ENCODE measurements at places on chromosomes 2 and 18.

- no peak for DNase-seq
These were observed 27.2 kb upstream of the NFE2L2 start for GRCh38 chr2:177291701-177292100.

- DNase-seq, result peak; percentile 78
These were observed 577 bp downstream of the EHBP1 start for GRCh38 chr2:62705859-62706720.

DNA sequence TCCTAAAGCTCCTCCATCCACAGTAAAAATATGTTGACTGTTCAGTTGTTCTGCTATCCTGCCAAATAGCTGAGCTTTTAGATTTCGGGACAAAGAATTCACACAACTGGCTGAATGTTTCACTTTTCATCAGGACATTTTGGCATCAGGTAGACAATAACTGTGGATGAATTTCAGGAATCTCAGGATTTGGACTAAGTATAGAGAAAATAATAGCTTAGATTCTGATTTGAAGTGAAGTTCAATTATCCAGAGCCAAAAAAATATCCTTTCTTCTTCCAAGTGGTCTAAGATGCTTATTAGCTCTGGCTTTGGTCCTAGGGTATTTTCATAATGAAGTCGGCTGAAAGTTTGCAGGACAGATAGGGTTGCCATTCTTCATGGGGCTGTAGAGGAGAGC is 16.1 kb downstream of the KCNE4 start:
- DNase-seq, result no peak

DNA sequence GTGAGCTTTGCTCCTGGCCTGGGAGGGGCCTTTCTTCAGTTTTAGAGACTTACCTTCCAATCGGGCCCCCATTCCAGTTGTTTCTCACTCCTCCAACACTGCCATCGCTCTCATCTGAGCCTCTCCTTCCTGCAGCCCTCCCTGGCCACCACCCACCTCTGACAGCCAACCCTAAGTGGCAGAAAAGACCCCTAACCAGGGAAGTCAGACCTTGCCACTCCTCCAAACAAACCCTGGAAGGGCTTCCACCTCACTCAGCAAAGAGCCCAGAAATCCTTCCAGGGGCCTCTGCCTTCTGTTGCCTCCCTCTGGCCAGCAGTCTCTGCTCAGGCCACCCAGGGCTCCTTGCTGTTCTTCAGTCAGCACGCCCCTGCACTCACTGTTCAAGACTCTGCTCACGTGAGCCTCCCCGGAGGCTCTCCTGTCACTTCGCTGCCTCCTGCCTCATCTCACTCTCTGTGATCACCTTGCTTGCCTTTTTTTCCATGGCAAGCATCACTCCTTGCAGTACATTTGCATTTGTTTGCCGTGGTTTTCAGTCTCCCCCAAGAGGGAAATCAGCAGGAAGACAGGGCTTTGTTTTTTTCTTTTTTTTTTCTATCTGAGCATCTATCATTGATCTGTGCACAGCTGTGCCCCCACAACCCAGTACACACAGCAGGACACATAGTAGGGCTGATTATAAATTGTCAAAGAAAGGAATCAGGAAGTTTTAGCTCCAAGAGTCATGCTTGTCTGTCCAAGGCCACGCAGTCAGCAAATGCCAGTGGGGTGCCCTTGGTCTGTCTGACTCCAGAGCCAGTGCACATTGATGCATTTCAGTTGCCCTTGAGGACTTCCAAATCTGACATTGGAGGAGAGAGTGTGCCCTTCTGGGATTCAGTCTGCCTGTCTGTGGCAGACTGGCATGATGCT is 83.9 kb downstream of the INHBB start:
- no peak for DNase-seq

DNA sequence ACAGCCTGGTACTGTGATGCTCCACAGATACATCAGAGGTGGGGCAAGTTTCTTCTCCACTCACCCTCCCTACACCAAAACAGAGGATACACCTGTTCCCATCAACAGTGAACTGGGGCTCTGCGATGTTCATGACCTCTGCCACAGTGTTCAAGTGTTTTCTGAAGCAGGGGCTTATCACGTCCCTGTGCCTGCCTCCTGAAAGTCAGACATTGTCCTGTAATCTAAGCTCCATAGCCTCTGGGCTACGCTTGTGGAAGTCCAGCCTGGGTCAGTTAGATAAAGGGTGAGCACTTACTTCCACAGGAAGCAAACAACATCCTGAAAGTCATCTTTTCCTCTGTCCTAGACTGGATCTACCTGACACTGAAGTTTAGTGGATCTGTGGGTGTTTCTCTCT is 20.2 kb upstream of the MRO start:
- DNase-seq, result no peak

DNA sequence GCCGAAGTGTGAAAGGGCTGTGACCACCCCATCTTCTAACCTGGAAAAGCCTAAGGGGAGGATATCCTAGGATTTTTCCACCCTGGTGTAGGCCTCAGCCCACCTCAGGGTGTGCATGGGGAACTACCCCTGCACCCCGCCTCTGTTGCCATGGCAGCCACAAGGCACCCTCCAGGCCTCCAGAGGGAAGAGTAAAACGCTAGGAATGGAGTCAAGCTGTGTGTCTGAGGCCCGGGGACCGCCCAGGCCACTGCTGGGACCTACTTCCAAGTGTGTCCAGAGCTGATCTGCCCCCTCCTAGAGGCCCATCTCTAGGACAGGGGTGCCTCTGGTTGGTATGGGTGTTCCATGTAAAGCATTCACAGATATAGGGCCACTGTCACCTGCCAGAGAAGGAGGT is 86.7 kb downstream of the PLB1 start:
- DNase-seq, result no peak

GRCh38 chr2:27118525-27119329 is at the start of gene CGREF1:
CGREF1 (minus strand) TSS chr2:27119128; CDS start chr2:27104366, 14,762 bp downstream.
- peak; percentile 58 for DNase-seq

GRCh38 chr2:234102112-234102511 is 51.6 kb downstream of the SPP2 start:
- no peak for DNase-seq

GRCh38 chr2:163401481-163401880 is 334.3 kb downstream of the FIGN start:
- DNase-seq, result peak; percentile 18

- no peak for DNase-seq
These were observed 473.0 kb downstream of the SOX11 start for GRCh38 chr2:6164986-6165747.

GRCh38 chr2:3420076-3420768 is 40.7 kb downstream of the TRAPPC12 start:
- DNase-seq, result no peak

GRCh38 chr2:41320491-41320890 is 727.3 kb upstream of the PKDCC start:
- DNase-seq, result no peak

DNA sequence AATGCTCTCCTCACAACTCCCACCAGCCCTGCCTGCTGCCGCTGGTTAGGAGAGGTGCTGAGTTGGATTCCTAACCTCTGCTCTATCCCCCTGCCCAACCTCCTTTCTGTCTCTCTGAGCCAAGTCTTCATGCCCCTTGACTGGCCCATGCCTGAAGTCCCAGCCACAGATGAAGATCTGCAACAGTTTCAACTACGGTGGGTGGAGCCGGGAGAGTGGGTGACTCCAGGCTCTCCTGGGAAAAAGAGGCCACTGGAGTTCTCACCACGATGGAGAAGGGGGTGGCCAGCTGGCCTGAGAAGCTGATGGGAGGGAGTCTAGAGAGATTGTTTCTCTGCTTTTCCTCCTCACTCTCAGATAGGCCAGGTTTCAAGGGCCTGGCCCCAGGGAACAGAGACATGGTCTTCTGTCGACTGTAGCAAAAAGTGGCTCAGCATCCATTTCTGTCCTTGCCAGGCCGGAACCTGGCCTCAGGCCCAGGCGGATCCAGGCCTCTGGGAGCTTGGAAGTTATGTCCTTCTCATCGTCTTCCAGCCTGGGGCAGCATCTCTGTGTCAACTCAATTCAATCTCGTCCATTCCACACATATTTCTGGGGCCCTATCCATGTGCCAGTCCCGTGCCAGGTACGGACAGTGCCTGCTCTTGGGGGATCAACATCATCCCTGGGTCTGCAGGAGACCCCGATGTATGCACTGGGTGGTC is 75.3 kb downstream of the INHBB start:
- DNase-seq, result no peak

DNA sequence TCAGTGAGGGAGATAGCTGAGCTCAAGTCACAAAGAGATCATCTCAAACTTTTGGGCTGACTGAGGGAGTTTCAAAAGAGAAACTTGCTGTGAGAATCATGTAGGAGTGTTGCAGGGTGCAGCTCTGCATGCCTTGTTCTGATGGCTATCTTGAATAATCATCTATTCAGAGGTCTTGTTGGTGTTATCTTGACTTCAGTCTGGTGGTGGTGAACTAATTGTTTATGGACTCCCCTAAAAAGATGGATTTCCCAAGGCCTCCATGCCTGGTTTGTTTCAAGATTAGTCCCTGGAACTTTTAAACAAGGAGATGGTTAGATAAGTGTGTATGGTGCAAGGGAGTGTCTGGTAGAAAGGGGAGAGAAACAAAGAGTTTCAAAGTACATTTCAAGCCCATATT is 29.8 kb downstream of the SLC39A6 start:
- DNase-seq, result no peak

DNA sequence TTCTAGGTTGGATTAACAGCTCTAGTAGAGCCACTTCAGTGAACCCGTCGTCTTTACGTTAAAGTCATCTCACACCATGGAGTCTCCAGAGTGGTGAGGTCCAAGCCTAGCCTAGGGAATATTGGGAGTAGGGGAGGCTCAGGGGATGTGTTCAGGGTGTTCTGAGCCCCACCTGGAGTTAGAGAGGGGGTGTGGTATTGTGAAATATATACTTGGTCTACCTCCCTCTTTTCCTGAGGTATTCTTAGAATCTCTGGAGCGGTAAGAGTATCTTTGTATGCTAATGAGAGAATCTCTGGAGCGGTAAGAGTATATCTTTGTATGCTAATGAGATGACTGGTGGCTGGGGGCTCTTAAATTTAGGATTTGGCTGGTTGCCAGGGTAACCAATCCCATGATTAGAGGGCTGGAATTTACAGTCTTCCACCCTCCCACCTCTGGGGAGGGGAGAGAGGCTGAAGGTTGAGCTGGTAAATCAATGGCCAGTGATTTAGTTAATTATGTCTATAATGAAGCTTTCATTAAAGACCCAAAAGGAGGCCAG is 69.5 kb downstream of the INPP4A start:
- no peak for DNase-seq

- peak; percentile 49 for DNase-seq
These were observed 8.8 kb upstream of the SNED1 start for GRCh38 chr2:240989451-240990265.

- no peak for DNase-seq
These were observed 22.1 kb downstream of the RAB3GAP1 start for GRCh38 chr2:135074216-135074615.

- no peak for DNase-seq
These were observed 5.9 kb upstream of the TRABD2A start for GRCh38 chr2:84886791-84887190.

DNA sequence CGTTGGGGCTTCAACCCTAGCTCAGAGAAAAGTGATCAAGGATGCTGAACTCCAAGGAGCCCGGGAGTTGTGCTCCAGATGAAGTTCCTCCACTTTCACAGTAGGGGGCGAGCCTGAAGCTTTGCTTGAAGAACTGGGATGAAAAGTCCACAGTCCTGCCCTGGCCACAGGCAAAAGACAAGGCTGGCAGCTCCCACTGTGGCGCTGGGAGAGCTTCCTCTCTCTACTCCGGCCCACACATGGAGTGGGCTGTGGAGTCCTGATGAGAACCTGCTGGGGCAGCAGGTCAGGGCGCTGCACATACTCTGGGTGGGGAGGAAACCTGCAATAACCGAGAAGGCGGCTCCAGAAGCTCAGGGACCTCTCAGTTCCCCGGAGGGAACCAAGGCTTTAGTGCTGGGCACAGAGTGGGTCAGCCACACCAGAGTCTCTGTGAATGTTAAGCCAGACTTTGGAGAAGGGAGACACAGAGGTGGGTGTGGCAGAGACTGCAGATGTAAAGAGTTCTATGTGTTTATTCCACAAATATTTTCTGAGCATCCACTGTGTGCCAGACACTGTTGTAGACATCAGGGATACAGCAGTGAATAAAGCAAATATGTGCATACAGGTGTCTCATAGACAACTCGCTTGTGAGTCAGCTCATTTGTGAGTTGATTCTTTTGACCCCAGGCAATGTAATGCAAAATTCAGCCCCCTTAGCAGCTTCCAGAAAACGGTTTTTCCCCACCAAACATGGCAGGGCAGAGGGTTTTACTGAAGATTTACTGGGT is 48.0 kb upstream of the MRPL33 start:
- DNase-seq, result peak; percentile 91

DNA sequence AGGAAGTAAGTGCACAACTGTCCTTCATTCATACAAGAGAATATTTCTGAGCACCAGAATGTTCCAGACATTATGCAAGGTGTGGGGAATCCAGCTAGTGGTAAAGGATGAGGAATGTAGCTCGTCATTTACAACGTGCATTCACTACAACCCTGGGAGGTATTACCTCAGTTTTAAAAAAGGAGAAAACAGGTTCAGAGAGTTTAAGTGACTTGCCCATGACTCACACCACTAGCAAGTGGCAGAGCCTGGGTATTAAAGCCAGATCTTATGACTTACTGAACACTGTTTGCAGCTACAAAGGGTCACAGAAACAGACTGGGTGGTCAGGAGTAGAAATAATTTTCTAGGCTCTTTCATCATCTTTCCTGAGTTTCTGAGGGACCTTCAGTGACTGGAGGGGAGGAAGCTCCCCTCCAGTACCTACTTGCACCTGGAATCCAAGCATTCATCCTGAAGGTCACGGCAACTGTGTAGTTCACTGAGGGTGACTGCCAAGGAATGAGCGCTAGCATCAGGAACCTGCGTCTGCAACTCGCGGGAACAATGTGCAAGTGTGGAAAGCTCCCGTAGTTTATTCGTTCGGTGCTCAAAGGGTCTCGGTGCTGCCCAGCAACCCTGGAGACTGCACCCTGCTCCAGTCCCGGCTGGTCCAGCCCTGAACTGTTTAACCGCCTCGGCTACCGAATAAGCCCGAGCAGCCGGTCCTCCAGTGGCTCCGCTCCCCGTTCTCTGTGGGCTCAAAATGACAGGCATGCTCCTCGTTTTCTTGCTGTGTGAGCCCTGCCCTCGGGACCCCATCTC is 647 bp downstream of the CCDC121 start:
- peak; percentile 96 for DNase-seq

- DNase-seq, result no peak
These were observed 141.8 kb upstream of the ALKAL2 start for GRCh38 chr2:429575-430254.

DNA sequence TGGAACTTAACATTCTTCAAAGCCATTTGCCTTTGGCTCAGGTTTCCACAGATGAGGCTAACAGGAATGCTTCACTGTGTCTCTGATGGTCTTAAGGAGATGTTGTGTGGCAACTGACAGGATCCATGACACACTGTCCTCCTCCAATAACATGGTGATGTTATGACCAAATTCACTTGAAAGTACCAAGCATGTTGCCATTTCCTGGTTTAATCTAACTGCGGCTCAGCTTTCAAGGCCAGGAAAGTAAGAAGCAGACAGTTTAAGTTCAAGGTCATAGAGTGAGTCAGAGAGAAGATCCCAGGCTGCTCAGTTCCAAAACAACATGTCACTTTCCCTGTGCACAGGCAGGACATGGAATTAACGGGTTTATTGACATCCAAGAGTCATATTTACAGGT is 513.6 kb downstream of the STK39 start:
- DNase-seq, result no peak
